ENCODE measurements at places on chromosomes 12 and 14.

- DNase-seq = no peak
These were observed 170.2 kb upstream of the FOXG1 start for GRCh38 chr14:28596391-28596790.

DNA sequence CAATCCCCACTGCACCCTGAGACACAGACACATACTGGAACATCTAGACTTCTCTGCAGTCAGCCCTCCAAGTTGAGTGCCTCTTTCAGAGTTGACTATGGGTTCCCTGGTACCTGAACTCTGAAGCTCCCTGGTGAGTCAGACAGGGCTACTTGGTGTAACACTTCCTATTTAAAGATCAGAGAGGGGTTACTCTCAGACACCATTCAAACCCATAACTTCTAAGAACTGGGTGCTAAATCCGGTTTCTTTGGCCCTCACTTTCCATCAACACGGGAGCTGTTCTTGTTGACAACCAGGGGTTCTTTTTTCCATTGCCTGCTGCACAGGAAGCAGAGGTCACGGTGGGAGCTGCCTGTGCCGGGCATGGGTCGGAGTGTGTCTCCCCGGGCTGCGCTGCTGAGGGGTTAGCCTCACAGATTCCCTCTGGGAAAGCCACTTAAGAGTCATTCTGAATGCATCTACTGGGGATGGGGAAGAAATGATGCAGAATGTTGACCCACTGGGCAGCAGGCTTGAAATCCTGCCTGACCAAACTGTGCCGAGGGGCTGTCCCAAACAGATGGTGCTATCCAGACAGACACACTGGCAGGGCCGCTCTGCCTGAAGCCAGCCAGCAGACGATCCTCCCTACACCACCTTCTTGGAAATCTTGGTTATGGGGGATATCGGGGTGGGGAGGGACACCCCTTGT, 74.1 kb downstream of the PITPNM2 start:
- DNase-seq = peak; percentile 49

GRCh38 chr14:52043690-52044089, 25.2 kb downstream of the NID2 start:
- no peak for DNase-seq

DNA sequence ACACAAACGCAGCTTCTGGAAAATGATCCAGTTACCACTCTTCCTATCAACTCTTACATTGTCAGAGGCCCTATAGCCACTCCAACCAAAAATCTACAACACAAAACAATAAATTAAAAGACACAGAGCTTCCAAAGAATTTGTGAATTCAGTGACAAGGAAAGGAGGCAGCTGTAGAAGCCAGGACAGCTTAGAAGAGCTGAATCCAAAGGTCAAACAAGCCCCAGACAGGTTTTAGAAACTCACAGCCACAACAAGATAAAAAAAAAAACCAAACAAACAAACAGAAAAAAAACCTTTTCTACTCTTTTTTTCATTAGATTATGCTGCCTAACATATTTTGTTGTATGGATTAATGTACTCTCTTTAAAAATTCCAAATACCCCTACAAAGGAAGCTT, 94.4 kb downstream of the KIF21A start:
- no peak for DNase-seq

- no peak for DNase-seq
These were observed 7.9 kb downstream of the SSPN start for GRCh38 chr12:26203167-26203780.

DNA sequence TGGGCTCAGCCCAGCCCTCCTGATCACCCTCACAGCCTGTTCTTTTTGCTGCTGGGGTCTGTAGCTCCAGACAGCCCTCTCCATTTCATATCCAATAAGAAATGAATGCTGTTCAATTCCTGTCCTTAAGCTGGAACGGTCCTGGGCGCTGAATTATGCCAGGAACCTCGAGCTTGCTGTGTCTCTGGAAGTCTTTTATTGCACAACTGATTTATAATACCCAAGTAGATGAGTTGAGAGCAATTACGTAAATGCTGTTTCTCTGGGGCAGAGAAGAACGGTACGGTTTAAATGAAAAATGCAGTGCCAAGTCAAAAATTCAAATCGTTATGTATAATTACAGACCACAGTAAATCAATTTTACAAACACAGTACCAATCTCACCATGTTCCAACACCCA, 161.0 kb downstream of the SAMD4A start:
- DNase-seq = no peak

DNA sequence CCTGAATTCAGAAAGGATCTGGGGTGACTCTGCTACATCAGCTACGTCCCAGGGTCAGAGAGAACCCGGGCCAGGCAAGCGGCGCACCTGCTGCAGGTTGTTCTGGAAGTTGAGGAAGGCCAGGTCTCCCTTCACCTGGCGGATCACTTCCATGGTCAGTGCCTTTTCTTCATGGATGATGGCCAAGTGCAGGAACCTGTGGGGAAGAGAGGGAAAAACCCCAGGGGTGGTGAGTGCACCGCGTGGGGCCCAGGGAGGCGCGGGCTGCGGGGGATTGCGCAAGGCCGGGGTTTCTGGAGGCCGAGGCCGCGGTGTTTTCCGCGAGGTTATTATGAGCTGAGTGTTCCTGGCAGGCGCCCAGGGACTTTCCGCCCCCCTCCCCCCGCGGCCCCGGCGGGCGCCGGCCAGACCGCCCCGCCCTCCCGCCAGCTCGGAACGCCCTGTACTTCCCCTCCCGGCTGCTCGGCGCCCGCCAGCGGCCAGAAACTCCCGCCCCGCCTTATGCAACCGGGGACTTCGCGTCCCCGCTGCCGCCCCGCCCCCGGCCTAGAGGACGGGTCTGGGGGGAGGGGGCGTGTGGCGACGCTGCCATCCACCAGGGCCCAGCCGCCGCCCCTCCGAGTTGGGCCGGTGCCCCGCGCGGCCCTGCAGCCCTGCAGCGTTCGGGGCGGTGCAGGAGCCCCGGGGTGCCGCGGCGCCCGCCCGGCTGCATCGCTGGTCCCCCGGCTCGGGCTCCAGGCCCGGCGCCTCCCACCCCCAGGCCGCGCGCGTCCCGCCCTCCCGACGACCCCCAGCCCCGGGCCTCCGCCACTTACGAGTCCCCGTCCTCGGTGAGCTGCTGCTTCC, 723 bp downstream of the NFKBIA start:
- peak; percentile 95 for DNase-seq

GRCh38 chr14:90842726-90843125, 26.5 kb upstream of the TTC7B start:
- no peak for DNase-seq

GRCh38 chr12:53758081-53758729, 6.4 kb upstream of the CISTR start:
- no peak for DNase-seq

GRCh38 chr14:92922883-92923743, at the start of gene CHGA:
Gene CHGA (plus strand): TSS chr14:92923150. CDS start chr14:92923360, 210 bp downstream.
- no peak for DNase-seq

- DNase-seq = no peak
These were observed 56.8 kb downstream of the BTG1 start for GRCh38 chr12:92088805-92089204.

All from activated T-cell treated with anti-CD3 and anti-CD28 coated beads for 4 hours (primary cell).